Fibroblast of gingiva (primary cell): ENCODE measurements at places on chromosomes 16 and 17.
A peak's percentile ranks its signal among the peaks of the same experiment; 100 is the strongest.

GRCh38 chr16:22317001-22317530, 19.9 kb downstream of the POLR3E start:
- DNase-seq: no peak

GRCh38 chr16:47110939-47111338, 32.8 kb downstream of the NETO2 start:
- no peak for DNase-seq

- DNase-seq: no peak
Measured at GRCh38 chr16:73473713-73474112, 425.8 kb upstream of the ZFHX3 start.

DNA sequence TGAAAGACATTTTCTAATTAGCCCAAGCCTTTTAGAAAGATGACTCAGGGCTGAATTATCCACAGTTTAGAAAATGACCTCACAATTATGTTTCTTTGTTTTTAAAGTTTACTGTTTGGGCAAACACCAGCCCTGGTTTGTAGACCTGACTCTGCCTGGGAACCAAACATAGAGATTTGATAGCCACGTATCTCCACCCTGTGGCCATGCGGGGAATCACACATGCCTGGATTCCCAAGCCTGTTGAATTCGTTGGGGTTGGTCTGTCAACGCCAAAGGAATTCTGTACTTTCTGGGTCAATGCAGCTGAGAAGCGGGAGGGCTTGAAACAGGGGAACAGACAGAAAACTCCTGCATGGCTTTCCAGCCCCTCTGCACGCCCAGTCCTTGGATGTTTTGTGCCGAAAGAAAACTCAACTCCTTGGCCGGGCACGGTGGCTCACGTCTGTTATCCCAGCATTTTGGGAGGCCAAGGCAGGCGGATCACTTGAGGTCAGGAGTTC, 26.9 kb downstream of the CD300A start:
- DNase-seq: peak; percentile 41

- DNase-seq: no peak
Measured at GRCh38 chr16:1346422-1347285, 5.0 kb downstream of the TSR3 start.

DNA sequence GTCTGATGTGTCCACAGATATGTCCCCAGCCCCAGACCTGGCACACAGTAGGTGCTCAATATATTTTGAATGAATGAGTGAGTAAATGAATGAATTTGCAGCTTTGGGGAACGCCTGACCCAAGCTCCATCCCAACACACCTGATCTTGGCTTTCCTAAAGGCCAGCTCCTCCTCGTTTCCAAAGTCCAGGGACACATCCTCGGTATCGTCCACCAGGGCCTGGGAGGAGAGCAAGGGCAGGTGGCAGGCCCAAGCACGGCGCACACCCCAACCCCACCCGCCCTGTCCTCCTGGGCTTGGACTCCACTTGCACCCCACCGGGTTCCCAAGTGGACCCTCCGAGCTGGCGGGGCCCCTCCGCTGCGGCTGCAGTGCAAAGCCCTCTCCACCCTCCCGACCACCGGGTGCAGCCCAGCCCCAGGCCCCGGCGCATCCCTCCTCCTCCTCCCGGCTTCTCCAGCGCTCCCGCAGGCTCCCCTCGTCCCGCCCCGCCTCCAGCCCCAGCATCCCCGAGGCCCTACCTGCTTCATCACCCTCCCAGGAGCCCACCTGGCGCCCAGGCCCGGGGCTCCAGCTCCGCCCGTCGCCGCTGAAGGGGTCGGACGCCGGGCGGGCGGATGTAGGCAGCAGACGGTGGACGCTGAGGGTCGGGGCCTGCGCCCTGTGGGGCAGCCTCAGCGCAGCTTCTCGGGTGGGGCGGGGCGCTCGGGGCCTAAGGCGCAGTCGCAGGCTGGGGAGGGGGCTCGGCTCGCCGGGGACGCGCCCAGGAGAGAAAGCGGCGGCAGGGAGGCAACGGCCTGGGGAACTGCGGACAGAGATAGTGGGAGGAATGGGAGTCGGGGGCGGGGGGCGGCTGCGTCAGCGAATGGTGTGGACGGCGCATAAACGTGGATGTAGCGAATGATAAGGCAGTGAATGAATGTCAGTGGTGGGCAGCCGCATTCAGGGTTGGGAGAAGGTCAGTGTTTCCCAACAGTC, at the start of gene TVP23A:
TVP23A (minus strand) TSS at position 832 of the 979 bp plus-strand sequence; CDS start at position 531, 301 bp downstream.
- no peak for DNase-seq

GRCh38 chr17:73546114-73546513, 98.1 kb downstream of the SDK2 start:
- DNase-seq: no peak

GRCh38 chr17:75590314-75590761, 2.7 kb downstream of the MYO15B start:
- DNase-seq: no peak

GRCh38 chr16:71867939-71868338, 16.0 kb downstream of the ZNF821 start:
- no peak for DNase-seq

DNA sequence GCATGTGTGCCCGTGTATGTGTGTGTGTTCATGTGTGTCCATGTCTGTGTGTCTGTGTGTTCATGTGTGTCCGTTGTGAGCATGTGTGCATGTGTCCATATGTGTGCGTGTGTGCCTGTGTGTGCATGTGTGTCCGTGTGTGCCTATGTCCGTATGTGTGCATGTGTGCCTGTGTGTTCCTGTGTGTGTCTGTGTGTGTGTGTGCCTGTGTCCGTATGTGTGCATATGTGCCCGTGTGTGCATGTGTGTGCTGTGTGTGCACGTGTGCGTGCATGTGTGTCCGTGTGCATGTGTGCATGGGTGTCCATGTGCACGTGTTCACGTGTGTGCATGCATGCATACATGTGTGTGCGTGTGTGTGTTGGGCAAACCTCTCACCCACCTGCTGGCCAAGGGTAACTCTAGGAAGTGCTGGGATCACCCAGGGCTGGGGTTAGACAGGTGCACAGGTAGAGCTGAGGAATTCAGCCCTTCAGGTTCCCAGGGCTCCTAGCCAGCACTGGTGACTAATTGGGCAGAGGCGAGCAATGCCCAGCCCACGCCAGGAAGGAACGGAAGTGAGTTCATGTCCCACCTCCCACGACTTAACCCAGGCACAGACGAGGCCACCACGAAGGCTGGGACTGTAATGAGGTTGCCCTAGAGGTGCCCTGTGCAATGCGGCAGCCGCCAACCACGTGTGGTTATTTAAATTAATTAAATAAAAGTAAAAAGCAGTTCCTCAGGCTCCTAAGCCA, 8.2 kb upstream of the CSNK1D start:
- DNase-seq: no peak

DNA sequence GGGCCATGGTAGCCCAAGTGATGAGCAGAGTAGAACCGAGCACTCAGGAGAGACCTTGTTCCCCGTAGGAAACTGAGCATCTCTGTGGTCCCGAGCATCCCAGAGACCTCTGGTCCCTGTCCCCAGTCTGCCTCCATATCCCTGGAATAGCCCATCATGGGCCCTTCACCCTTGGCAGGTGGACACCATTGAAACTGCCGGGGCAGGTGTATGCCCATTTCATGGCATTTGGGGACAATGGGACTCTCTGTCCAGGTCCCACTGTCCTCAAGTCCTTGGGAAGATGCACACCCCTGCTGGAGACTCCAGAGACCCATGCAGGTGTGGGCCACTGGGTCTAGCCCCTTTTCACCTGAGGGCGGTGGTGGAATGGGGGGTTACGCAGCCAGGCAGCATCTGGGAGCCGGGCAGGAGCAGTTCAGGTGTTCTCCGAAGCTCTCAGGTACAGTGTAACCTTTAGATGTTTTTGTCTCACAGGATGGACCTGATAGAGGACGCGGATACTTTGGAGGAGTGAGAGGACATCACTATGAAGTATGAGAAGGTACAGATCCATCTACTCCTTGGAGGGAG, 75.9 kb downstream of the GOSR1 start:
- no peak for DNase-seq

- no peak for DNase-seq
Measured at GRCh38 chr16:78298986-78299385, 199.5 kb downstream of the WWOX start.

DNA sequence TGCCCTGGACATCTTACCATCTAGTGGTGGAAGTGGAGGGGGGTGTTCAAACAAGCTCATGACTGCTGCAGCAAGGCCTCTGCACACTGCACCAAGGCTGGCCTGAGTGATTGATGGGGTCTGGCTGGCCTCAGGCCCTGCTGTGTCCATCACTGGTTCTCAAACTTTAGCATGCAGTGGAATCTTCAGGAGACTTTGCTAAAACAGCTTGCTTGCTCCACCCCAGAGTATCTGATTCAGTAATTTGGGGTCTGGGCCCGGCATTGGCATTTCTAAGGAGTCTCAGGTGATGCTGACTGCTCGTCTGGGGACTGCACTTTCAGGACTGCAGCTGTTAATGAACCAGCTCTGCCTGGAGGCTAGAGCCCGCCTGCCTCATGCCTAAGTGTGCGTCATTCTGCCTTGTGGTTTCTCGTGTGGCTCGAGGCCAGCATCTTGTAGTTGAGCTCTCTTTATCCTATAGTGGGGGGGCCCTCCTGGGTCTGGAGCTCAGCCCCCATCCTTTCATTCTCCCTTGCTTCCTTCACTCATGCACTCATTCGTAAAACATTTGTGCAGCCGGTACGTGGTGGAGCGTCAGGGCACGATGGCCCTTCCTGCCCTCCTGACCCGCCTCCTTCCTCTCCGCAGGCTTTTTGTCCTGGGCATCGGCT, 4.1 kb downstream of the MGAT5B start:
- peak; percentile 73 for DNase-seq

- peak; percentile 33 for DNase-seq
Measured at GRCh38 chr17:74773871-74774286, 2.3 kb downstream of the NAT9 start.

DNA sequence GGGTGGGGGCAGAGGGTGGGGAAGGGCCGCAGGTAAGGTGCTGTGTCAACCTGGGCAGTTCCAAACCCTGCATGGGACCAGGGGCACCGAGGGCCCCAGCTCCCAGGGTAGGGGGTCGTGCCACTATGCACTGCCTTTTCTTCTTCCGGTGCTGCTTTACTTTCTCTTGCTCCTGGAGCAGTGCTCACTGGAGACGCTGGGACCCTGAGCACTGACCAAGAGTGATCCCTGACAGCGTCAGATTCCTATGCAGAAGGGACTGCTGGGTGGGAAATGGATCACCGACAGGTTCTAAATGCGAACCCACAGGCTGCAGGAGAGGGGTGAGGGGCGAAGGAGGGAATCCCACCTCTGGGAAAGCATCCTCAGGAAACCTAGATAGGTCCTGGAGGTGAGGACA, 470.1 kb downstream of the SOX9 start:
- no peak for DNase-seq

GRCh38 chr16:50252082-50252611, 14.2 kb upstream of the ADCY7 start:
- DNase-seq: no peak

DNA sequence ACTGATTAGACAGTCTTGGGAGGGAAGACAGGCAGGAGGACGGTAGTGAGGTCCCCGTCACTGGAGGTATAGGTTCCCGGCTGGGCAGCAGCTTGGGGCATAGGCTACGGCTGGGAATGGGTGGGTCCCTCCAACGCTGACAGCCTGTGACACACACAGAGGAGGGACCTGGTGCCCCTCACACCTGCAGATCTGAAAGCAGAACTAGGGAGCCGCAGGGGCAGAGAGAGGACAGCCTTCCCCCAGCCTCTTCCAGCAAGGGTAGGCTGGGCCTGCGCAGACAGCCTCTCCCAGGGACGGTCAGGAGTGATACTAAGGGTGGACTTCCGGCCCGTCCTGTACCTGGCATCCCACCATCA, 2.0 kb downstream of the P2RX1 start:
- DNase-seq: no peak

GRCh38 chr17:58302171-58302918, 21.6 kb upstream of the MPO start:
- no peak for DNase-seq

DNA sequence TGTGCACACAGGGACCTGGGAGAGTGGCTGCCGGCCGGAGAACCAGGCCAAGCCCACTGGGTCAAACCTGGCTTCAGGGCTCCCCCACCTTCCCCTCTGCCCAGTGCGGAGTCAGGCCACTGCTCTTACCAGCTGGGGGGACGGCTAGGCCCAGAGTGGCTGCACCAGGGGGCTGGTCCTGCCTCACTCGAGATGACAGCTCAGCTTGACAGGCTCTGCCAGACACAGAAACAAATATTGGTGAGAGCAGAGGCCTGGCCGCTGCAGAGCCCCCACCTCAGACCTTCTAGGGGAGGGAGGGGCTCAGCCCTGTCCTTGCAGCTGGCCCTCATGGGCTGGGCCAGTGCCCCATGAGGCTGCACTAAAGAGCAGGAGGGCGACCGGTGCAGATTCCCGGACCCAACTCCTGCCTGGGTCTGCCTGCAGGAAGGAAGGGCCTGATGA, 4.5 kb downstream of the NUDT16L1 start:
- no peak for DNase-seq

GRCh38 chr17:37510056-37510455, 20.4 kb downstream of the DUSP14 start:
- DNase-seq: no peak

DNA sequence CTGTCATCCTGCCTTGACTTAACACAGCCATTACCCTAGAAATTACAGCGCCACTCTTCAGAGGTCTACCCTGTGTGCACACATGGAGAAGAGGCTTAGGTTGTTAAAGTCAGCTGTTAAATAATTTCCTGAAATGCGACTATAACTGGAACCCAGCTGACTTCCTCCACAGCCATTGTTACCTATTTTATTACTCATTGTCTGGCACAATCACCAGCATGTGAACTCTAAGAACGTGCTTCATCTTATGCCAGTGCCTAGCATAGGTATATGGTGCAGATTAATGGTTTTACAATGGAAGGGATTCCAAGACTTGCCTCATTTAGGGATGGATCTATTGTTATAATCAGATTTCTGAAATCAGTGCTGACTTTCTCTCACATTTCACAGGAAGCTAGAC, 11.9 kb downstream of the RDM1 start:
- DNase-seq: no peak

GRCh38 chr17:77332981-77333685, 192.4 kb downstream of the SEC14L1 start:
- DNase-seq: peak; percentile 93

GRCh38 chr17:2083613-2084035, 28.7 kb downstream of the HIC1 start:
- DNase-seq: no peak
